Substantia nigra (tissue), 51 donors: ENCODE measurements at places on chromosomes 16 and 17.
A peak's percentile ranks its signal among the peaks of the same experiment; 100 is the strongest.

DNA sequence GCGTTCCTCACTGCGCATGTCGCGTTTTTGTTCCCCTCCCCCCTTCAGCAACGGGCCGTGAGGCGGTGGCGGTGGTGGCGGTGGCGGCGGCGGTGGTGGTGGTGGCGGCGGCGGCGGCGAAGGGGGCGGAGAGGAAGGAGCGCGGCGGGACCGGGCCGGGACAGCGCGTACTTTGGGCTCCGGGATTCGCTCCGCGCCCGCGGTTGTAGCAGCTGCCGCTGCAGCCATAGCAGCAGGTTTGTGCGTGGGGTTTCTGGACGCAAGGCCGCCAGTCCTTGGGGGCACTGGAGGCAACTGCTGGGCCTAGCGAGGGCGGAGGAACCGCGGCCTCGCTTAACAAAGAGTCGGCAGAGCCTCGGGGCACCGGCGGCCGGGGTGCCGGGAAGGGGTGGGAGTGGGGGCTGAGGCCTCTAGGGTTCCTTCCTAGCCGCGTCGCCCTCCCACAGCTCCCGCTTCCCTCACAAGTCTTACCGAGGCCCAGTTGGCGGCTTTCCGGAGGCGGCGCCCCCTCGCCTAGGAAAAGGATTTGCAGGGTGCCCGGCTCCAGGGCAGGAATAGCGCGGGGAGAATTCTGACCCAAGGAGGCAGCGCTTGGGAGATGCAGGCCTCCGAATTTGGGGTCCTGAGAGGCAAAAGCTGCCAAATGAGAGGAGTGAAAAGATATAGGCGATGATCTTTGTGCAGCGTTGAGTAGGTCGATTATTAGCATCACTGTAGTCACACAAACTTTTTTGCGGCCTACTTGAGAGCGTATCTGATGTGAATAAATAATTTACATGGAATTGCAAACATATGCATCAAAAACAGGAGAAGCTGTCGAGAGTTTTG, at the start of gene DDX42:
DDX42 (plus strand) TSS at position 30 of the 828 bp plus-strand sequence. CDS start 12,880 bp downstream, outside the sequence.
- DNase-seq: peak; percentile 47

DNA sequence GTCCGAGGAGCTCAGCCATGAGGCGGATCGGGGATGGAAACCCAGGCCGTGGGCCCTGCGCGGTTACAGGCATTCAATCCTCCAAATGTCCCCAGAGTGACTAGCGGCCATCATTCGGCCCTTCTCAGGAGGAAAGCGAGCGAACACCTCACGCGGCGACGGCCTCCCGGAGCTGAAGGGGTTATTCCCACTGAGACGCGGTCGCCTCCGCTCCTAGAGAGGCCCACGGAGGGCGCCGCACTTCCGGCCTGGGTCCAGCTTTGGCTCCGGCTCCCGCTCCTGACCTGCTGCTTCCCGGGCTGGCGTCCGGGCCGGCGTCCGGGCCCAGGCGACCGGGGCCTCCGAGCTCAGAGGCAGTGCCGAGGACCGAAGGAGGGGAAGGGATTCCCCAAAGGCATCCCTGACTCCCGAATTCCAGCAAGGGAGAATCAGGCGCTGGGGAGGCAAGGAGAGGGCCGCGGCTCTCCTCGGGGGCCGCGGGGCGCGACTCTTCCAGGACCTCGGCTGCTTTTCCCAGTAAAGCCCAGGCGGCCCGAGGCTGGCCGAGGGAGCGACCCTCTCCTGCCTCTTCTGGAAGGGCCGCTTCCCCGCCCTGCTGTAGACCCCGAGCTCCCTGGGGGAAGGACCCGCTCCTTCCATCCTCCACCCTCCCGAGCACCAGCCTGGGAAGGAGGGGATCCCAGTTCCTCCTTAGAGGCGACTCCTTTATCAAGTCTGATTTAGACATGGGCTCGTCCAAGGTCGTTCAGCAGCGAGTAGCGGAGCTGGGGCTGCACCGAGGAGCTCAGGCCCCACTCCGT, 18.6 kb upstream of the ZNF629 start:
- DNase-seq: peak; percentile 84

DNA sequence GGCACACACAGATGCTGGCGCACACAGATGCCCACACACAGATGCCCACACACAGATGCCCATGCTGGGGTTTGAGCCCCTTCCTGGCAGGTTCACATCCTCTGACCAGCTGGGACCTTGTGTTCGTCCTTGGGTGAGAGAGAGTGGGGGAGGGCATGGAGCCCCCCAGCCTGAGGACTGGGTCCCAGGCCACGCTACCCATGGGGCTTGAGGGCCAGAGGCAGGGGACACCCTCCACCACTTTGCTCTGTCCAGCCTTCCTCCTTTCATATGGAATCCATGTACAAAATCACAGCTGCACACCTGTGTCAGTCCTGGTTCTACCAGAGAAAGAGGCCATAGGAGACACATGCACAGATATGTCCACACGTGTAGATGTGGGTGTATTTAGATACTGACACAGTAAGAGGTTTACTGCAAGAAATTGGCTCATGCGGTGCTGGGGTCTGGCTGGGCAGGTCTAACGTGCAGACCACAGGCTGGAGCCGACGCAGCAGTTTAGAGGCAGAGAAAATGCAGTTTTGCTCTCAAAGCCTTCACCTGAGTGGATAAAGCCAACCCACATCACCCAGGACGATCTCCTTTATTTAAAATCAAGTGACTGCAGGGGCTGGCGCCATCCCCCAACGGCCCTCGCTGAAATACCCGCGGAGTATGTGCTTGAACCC, 10.8 kb downstream of the SLC22A31 start:
- DNase-seq: no peak

DNA sequence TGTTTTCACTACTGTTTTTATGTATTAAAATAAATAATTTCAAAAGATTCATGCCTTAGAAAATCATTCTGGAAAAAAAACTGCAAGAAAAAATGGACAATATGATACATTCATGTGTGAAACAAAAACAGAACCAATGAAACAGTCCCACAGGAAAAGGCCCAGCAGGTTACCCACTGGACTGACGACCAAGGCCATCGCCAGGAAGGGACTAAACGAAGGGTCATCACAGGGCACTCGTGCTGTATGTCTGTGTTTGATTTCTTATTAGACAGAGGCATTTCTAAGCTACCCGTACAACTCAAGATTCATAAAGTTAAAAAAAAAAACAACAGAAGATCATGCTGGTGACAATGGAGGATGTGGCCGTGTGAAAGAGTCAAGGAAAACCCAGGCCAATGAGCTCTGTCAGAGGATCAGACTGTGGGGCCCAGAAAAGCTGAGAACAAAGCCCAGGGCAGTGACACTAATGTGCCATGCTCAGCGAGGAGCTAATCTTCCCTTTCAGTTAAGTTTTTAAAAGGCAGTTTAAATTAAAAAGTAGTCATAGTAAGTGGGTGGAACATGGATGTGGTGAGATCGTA, 31.8 kb downstream of the NSMCE1 start:
- DNase-seq: no peak
